Effector CD4-positive, alpha-beta T cell (primary cell): ENCODE measurements at places on chromosomes 3 and 15.

DNA sequence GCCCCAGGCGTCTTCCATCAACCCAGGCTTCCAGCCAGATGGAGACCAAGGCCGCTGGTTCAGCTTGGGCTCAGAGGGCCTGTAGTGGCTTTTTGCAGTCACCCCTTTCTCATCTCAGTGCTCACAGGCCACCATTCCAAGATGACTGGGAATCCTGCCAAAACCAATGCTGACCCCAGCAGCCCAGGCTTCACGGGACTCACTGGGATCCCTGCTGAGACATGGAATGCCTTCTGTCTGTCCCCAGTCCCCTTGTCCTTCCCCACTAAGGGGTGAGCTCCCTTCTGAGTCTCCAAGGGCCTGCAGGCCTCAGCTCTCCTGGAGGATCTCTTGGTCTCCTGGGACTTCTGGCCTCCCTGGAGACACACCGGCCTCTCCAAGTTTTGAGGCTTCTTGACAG, 77.4 kb upstream of the SEC13 start:
- DNase-seq, result no peak

DNA sequence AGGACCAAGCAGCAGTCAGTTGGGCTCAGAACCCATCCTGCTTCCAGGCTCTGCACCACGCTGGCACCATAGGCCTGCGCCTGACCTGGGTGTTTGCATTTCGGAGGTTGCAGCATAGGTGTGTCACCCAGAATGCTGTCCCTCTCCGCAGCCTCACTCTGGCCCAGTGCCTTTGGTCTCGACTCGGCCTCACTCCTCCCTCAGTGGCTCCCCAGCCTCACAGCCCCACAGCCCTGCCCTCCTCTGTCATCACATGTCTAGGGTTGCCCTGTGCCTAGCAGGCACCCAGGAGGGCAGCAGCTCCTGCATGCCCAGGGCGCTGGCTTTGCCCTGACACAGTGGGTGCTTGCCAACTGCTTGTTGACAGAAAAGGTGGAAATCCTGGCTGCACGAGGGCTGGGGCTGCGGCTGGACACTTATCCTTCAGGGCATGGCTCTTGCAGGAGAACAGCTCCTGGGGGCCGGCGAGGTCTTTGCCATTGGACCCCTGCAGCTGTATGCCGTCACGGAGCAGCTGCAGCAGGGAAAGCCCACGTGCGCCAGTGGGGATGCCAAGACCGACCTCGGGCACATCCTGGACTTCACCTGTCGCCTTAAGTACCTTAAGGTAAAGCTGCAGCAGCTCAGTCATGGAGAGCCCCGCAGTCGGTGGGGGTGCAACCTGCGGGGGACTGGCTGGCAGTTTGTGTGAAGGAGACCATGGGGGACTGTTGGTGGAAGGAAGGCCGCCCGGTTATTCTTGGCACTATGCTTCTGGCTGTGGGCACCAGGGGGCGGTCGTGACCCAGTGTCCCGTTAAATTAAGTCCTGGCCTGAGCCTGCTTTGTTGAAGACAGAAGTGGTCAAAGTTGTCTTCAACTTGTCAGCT, 16.2 kb downstream of the NISCH start:
- DNase-seq, result no peak

GRCh38 chr3:171323938-171324536, 136.2 kb downstream of the TNIK start:
- no peak for DNase-seq

GRCh38 chr3:163672954-163673353, 1405.3 kb downstream of the SI start:
- no peak for DNase-seq

DNA sequence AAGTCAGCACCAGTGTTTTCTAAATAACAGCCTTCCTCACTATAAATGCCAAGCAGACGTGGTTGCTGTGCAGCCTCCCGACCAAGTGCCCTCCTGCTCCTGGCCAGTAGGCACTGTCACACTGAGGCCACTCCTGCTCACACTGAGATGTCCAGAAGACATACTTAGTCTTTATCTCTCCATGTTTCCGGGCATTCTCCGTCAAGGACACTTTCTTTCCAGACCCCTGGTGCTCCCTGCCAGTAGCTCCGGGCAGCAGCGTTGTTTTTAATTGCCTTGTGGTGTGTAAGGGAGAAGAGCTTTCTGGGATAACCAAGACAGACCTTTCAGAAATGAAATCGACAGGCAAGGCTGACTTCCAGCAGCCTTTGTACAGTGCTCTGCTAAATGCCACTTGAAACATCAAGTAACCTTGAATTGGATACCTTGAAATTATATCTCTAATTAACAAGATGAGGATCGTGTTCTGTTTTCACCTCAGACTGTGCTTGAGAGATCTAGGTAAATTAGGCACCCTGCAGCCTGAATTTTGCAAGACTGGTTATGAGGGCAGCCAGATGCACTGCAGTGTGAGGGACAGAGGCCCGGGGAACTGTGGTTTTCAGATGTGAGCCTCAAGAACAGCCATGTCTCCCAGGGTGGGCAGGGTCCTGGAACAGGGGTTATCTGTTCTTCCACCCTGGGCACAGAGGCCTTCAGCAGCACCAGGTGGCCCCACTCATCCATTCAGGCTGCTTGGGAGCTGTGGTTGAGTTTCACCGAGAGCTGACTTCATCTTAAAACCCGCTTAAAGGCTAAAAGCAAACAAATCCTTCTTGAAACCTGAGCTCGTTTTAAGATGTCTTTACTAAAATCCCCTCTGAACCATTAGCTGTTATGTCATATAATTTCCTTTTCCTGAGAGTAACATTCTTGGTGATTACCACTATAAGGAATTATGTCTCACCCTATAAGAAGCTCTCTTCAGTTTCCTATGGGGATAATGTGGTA, 105.5 kb upstream of the IL12A start:
- DNase-seq, result no peak

DNA sequence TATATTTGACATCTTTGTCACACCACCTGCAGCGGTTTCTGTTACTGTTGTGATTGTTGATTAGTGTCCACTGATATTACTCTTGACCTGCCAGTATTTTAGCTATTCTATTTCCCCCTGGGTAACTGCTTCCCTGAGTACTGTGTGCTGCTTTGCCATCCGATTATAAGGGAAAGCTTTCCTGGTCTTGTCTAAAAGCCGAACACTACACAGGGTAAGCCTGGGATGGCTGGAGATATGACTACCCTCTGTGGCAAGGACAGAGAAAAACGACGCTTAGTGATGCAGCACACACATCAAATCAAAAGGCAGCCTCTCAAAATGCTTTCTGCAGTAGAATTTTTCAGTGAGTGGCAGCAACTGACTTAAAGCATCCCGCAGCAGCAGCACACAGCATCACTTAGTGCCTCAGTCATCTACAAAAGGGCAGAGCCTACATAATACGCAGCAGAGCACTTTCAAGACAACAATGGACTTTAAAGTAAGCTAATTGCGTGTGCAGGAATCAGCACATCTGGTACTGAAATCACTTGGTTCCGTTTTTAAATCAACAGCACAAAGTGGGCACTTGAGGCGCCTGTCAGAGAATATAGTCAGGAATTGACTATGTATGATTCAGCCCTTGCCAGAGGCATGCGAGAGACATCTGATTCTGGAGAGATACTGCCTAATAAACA, 656.3 kb upstream of the TGFBR2 start:
- no peak for DNase-seq

- DNase-seq, result no peak
Observed at GRCh38 chr3:188772886-188773285, 398.9 kb upstream of the TPRG1 start.

- no peak for DNase-seq
Observed at GRCh38 chr3:184175506-184175905, 851 bp downstream of the AP2M1 start.

DNA sequence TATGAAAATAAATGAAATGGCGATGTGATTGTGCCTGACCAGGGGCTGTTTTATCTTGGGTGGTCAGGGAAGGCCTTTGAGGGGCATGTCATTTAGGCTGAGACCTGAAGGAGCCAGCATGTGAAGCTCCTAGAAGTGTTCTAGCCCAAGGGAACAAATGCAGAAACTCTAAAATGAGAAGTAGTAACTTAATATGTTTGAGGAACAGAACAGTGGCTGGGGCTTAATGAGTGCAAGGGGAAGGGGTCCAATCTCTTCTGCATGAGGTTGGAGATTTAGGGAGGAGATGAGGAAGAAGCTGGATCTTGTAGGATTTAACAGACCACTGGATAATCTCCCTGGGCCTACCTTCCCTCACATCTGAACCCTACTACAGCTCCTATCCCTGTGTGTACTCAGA, 110.5 kb downstream of the AKAP13 start:
- DNase-seq, result no peak
